ENCODE measurements at places on chromosomes 12 and 14.

GRCh38 chr14:65972891-65973290 lies 513.3 kb upstream of the CCDC196 start:
- DNase-seq: no peak

DNA sequence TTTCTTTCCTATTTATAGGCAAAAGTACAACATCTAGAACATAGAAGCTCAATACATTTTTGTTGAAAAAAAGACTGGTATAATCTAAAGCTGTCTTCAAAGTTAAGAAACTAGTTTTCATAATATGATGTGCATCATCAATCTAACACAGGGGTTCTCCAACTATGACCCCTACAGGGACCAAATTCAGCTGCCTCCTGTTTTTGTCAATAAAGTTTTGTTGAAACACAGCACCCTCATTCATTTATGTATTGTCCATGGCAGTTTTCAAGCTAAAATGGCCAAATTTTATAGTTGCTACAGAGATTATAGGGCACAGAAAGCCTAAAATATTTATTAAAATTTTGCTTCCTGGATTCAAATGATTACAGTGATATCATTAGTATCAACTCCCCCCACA lies 452.9 kb downstream of the CCER1 start:
- no peak for DNase-seq

DNA sequence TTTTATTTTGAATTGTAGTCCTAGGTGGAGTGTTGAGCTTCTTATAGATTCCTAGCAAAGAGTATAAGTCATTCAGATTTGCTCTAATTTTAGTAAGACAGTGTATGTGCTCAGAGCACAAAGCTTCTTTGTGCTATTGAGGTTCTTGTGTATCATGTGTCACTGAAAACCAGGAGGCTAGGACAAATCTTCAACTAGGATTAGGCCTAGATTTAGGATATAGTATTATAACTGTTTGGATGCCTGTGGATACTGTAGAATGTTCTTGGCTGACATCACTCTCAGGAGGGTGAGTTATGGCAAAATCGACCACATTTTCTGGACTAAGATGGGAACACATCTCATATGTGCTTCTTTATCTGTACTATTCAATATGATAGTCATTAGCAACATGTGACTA lies 86.5 kb downstream of the DHRS2 start:
- DNase-seq: no peak

- no peak for DNase-seq
These were observed 4.6 kb downstream of the IFI27L2 start for GRCh38 chr14:94124582-94125377.

DNA sequence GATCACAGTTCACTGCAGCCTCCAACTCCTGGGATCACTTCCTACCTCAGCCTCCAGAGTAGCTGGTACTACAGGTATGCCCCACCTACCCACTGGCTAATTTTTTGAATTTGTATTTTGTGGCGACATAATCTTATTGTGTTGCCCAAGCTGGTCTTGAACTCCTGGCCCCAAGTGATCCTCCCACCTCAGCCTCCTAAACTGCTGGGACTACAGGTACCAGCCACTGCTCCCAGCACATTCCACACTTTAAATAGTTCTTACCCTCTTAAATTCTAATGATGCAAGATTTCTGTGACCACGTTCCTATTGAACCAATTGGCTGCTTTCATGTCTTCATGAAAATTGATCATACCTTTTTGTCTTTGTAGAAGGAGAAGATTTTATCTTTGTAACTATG lies 96.6 kb downstream of the SYT1 start:
- DNase-seq: no peak

DNA sequence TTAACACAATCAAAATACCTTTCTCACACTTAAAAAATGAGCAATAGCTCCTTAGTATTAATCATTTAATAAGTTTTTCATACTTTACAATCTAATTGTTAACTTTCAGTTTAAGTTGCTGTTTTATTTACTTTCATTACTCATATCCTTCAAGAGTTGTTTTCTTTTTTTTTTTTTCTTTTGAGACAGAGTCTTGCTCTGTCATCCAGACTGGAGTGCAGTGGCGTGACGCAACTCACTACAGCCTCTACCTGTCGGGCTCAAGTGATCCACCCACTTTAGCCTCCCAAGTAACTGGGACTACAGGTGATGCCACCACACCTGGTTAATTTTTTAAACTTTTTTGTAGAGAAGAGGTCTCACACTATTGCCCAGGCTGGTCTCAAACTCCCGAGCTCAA lies 16.1 kb downstream of the ZBTB1 start:
- no peak for DNase-seq

GRCh38 chr14:60215520-60216420 lies 33.3 kb upstream of the PPM1A start:
- DNase-seq: no peak

DNA sequence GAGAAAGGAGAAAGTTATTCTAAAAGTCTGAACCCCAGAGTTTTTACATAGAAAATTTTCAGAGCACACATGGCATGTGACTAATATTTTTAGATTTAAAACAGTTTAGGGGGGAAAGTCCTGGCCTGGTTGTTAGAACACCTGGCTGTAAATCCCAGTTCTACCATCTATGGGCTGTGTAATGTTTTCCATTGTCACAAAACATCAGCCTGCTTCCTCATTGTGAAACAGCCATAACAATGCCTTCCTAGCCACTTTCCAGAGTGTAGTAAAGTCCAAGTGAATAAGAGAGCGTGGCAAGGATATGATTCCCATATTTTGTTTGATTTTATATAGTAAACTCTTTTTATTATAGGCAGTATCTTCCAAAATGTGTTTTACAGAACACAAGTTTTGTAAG lies 310.0 kb upstream of the DCN start:
- DNase-seq: no peak
